ENCODE measurements at places on chromosomes 2 and 18.

DNA sequence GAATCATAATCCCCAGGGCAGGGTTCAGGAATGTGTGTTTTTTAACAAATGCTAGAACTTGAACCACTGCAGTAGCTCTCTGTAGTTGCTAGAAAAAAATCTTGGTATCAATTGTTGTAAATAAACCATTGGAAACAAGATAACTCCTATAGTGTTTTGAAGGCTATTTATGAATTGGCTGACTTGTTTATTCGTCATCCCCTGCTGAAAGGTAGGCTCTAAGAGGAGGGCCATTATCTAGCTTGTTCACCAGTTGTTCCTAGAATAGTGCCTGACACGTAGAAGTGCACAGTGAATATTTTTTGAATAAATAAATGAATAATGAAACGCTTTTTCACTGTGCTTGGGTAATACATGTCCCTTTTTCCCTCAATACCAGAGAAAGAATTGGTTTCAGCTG lies 211.4 kb downstream of the BABAM2 start:
- DNase-seq, result no peak

DNA sequence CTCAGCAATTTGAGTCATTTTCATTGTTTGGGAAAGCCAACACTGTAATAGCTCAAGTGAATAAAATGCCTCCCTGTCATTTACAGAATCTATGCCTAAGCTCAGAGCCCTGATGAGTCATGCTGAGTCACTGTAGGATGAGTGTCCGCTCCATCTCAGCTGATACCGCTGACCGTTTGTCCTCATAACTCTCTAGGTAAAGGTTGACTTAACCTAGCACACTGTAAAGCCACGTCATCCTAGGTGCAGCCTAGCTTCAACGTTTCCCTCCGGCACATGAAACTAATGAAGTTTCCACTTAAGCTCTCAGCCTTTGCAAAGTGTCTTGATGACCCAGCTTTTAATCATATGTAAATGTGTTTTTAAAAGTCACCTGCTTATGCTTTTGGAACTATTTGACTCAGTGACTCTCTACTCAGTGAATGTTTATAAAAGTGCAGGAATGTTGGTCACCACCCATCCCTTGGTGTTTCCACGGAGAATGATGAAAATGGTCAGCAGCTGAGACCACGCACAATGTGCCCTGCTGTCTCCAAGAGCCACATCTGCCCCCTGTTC lies 154.0 kb downstream of the PMAIP1 start:
- DNase-seq, result peak; percentile 94

GRCh38 chr2:115389898-115390565 lies 947.6 kb downstream of the DPP10 start:
- DNase-seq, result no peak

DNA sequence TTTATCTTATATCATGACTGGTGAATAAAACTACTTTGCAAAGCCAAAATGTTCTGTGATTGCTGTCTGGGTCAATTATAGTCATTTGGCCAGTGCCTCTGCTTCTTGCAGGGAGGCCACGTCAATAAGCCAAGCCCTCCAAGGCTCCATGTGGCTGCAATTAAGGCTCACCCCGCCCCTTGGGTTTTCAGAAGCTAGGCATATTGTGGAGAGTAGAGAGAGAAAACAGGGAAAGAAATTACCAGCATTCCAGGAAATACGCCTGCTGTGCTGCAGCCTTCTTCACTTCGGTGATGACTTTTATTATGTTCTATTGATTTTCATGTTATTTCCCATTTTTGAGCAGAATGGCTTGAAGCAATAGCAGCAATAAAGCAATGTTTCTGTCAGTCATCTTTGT lies 319.7 kb downstream of the SOX11 start:
- DNase-seq, result no peak

GRCh38 chr2:226707499-226707898 lies 92.1 kb downstream of the IRS1 start:
- DNase-seq, result no peak

GRCh38 chr2:64942693-64943092 lies 46.5 kb upstream of the SLC1A4 start:
- no peak for DNase-seq

DNA sequence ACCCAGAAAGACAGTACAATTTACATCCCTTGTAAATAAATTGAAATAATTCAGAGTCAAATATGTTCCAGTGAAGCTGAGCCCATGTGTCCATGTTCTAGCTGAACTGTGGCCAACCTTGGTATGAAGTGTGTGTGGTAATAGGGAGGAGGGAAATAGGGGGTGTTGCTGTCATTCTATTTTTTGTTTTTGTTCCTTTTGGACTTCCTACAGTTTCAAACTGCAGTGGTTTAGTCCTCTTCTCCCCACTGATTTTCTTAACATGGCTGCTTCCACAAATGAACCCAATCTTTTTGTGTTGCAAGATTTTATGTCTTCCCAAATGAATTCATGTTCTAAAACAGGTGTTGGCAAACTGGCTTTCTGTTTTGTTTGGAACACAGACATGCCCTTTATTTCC lies 156.9 kb downstream of the CCBE1 start:
- no peak for DNase-seq

DNA sequence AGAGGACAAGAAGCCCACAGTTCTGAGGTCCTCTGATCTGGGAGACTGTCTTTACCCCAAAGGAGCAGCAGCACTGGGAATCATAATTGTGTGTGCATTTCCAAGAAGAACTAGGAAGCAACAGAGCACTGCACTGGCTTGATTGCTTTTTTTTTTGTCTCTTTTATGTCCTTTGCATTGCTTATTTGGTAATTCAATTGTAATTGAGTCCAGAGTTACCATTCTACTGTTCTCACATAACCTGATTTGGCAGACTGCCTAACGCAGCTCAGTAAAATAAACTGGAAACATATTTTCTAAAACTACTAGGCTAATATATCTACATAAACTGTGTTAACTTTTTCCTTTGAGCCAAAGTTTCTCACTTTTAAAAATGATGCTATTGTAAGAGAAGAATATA lies 190.3 kb upstream of the SLC8A1 start:
- no peak for DNase-seq

GRCh38 chr2:28400419-28400818 lies 7.8 kb downstream of the FOSL2 start:
- no peak for DNase-seq

DNA sequence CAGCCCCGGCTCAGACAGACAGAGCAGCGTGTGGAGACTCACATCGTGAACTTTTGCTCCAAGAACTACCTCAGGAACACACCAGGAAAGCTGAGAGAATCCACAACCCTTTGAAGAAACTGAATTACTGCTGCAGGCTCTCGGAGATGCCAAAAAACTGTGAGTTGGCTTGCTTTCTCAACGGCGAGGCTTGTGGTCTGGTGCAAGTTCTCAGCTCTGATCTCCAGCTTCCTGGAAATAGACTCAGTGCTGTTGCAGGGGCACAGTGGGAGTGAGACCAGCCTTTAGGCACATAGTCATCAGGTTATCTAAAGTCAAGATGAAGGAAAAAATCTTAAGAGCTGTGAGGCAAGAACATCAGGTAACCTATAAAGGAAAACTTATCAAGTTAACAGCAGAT lies 273.7 kb upstream of the LRATD1 start:
- DNase-seq, result no peak

- no peak for DNase-seq
Measured at GRCh38 chr2:1283871-1284270, 129.4 kb upstream of the TPO start.

DNA sequence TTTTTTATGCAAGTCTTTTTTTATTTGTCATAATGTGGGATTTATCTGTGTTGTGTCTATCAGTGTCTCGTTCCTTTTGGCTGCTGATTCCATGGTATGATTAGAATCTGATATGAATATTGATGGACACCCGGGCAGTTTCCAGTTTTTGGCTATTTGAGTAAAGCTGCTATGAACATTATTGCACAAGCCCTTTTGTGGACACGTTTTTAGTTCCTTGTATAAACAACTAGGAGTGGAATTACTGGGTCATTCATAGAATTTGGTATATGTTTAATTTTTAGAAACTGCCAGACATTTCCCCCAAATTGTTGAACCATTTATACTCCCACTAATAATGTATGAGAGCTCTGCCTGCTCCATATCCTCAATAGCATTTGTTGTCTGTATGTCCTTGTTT lies 26.6 kb downstream of the HK2 start:
- DNase-seq, result no peak

DNA sequence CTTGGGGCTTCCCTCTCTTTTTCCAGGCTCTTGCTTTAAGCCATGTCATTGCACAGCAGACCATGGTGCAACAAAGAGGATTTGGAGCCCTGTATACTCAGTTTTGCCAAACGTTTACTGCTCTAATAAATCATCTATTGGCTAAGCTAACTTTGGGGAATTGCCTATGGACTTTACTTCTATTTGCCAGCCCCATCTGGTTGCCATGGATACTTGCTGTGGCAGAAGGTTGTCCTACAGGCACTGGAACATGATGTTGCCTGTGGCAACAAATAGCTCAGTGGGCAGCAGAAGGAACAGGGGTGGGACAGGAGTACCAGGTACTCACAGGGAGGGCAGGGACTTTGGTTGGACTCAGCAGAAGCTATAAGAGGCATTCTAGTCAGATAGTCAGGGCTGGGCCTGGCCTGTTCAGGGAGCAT lies 129.7 kb downstream of the CCDC85A start:
- DNase-seq, result no peak

DNA sequence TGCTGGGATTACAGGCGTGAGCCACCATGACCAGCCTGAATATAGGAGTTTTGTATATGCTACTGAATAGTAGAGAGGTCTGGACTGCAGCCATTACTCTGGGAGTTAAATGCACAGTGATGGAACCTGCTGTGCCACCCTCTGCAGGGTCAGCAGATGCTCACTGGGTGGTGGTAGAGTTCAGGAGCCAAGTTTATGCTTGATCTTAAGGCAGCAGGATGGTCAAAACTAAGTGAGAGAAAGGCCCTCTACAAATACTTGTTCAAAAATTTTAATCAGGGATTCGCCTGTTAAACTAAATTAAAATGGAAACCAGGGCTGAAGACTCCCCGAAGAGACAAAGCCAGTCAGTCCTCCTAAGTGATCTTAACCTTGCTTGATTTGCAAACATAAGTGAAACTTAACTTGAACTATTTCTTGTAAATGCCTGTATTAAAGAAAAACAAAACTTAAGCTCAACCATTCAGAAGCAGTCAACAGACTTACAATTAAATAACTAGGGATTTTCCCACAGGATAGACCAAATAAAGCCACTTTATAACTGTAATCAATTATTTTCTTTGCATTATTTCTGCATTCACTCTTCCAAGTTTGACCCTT lies 4.2 kb upstream of the WDFY1 start:
- no peak for DNase-seq

DNA sequence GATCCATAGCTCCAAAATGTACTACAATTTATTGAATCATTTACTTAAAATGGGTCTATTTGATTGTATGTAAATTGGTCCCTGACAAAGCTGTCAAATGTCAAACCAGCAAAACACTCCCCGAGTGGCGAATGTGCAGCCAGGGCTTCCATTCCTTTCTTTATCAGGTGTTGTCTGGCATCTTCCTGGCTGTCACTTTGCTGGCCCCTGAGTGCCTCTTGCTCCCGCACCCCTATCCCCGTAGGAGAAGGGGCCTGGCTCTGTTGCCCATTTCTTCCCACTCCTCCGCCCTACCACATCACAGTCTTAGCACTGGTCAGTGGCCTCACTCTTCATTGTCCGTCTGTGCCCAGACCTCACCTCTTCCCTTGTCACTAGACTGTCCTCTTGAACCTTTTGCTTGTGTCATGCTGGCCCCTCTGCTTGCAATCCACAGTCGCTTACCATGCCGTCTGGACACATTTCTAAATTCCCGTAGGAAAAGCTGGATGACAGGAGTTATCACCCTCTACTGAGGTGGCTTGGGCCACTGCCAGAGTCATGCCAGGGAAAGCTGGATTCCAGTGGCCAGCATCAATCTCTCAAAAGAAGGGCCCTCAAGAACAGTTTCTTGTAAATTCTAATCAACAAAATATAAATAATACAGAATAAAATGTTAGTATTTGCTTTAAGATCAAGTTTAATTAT lies 15.4 kb downstream of the UBE2F start:
- no peak for DNase-seq

- DNase-seq, result peak; percentile 80
Measured at GRCh38 chr2:26018184-26019055, 15.5 kb upstream of the RAB10 start.

GRCh38 chr18:69626171-69626570 lies 225.5 kb downstream of the DOK6 start:
- DNase-seq, result peak; percentile 2

DNA sequence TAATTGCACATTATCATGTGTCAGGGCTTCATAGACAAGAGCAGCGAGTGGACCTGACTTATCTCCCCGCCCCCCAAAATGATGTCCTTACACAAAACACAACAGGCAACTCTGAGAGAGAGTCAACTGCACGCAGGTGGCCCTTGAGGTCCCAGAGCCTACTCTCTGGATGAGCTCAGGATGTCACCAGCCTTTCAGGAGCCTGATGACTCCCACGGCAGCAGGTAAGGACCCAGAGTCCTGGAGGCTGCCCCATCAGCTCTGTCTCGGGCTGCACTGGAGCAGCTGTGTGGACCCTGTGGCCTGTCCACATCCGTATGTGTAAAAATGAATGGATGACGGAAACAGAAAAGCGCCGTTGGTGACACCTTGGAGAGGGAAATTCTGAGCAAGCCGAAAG lies 130.9 kb downstream of the HDAC4 start:
- DNase-seq, result no peak

- no peak for DNase-seq
Measured at GRCh38 chr18:9609190-9609589, 5.2 kb downstream of the PPP4R1 start.

GRCh38 chr2:44612276-44612675 lies 250.5 kb downstream of the CAMKMT start:
- no peak for DNase-seq

GRCh38 chr2:16561251-16561650 lies 104.4 kb downstream of the CYRIA start:
- peak; percentile 5 for DNase-seq

DNA sequence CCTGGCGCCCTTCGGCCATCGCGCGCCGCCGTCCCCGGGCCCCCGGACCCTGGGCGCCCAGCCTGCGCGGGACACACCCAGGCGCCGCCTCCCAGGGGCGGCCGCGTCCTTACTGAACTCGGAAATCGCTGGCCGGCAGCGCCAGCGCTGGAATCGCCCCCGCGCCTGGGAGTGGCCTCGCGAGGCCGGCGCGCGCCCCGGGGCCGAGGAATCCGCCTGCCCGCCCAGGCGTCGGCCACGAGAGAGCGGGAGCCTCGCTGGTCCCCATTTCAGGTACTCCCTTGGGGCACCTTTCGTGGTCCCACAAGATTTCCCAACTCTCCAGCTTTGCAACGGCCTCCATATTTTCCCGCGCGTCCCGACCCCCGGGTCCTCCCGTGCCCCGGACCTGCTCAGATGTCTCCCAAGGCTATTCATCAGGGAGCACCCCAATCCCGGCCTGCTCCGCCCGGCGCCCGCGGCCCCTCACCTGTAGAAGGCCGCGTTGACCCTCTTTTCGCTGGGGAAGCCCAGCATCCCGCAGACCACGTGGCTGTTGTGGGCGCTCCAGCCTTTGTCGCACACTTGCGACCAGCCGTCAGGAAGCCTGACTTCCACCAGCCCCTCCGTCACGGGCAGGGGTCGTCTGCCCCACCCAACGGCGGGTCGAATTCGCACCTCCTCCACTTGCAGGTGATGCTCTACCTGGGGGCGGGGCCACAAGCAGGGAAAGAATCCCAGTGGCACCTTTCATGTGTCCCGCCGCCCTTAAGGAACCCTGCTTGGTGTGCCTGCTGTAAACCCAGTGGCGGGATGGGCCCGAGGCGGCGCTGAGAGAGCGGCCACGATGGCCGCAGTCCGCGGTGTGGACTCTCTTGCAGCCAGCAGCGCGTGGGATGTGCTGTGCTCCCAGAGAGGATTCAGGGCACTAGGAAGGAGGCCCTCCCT lies 4.6 kb downstream of the LOXL3 start:
- DNase-seq, result peak; percentile 79
